ENCODE measurements at places on chromosomes 5 and 9.

DNA sequence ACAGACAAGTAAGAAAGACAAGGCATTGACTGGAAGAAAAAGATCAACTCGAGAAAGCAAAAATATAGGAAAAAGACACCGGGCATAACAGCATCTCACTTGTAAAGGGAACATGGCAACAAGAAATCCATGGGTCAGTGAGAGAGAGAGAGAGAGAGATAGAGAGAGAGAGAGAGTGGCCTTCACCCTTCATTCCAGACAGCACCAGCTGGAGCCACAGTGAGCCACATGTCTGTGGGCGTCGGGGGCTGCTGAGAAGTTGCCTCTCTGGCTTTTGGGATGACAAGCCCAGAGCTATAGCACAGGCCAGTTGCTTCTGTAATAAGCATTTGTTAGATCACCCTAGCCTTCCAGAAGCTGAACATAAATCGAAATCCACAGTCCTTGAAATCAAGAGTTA is 20.3 kb upstream of the ENC1 start:
- no peak for DNase-seq

GRCh38 chr5:181181650-181182565 is 23.1 kb downstream of the TRIM7 start:
- peak; percentile 78 for DNase-seq

- no peak for DNase-seq
Measured at GRCh38 chr5:157470631-157471030, 10.6 kb downstream of the NIPAL4 start.

GRCh38 chr9:17330097-17330496 is 195.3 kb downstream of the CNTLN start:
- no peak for DNase-seq

GRCh38 chr5:116765441-116765840 is 190.8 kb upstream of the SEMA6A start:
- DNase-seq, result no peak

DNA sequence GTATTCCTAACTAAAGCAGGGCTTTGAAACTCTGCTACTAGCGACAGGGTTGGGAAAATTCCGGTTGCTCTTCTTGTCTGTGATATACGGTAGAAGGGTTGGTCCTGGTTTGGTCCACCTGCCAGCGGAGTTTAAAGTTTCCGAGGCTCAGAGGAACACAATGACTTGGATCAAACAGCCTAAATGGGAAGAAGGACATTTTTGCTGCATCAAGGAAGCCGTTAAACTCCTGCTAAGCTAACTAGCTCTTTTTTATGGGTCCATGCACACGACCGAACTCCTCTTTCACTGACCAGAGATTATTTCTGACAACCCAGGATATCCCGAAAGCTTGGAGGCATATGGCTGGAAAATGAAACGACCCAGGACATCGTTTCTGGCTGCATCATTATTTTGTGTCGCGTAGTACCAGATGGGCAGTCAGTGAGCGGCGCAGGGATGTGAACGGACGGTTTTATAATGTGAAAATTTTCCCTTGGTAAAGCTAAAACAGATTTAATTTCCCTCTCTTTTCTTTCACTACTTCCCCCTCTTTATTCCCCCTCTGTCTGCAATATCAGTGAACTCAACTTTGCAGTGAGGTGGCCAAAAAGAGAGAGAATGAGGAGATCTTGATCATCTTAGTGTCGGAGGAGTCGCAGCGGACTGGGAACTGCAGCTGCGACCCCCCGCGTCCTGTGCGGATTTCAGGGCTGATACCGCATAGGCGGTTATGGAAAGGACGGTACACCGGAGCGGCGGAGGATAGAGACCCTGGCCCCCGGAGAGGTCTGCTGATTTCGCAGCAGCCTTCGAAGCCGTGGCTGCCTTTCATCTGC is at the start of gene LURAP1L:
LURAP1L (plus strand) TSS at position 160 of the 818 bp plus-strand sequence. CDS start 696 bp downstream, outside the sequence.
- no peak for DNase-seq

DNA sequence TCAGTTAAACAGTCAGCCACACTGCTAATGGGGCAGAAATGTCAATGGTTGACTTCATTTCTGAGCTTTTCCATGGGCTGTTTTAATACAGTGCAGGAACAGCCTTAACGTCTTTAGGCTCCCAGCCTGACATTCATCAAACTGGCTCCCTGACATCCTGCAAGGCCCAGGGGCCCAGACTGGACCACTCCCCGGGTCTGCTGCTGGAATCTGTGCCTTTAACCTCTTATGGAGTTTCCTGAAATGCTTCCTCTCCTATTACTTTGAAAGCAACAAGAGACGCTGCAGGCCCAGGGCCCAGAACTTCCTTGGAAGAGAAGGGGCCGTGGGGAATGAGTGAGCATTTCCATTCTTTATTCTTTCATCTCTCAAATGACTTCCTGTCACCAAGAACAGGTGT is 216.8 kb upstream of the PANK3 start:
- DNase-seq, result no peak

GRCh38 chr9:136485049-136486045 is 2.5 kb upstream of the SEC16A start:
- peak; percentile 92 for DNase-seq

DNA sequence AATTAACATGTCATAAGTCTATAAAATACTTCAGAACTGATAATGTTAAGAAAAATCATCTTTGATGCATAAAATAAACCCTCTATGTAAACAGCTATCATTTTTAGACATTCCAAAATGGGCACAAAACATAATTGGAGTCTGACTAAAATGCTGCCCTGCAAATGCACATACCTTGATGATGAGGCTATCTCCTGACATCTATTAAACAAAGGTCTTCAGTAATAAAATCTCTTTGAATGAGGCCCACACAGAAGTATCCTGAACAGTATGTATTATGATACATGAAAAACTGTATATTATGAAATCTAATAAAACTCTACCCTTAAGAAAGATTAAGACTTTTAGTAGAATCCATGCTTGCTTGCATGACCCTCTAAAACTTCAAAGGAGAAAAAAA is 66.1 kb downstream of the FBXL17 start:
- DNase-seq, result no peak

GRCh38 chr5:160129841-160130240 is 10.6 kb upstream of the PWWP2A start:
- no peak for DNase-seq

DNA sequence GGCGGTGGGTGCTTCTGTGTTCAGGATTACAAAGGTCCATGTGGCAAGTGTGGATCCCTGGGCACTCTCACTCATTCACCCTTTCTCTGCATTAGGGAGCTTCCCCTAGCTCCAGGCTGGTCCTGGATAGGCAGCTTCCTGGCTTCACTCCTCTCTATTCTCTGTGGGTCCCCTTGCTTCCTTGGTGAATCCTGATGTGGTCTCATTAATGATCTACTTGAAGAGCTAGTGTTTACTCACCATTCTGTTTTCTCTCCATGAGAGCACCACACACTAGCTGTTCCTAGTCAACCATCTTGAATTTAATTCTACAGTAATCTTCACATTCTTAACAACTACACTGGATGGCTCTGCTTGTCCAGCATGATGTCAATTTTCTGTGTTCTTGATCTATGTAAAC is 90.0 kb upstream of the PLPPR1 start:
- DNase-seq, result no peak

DNA sequence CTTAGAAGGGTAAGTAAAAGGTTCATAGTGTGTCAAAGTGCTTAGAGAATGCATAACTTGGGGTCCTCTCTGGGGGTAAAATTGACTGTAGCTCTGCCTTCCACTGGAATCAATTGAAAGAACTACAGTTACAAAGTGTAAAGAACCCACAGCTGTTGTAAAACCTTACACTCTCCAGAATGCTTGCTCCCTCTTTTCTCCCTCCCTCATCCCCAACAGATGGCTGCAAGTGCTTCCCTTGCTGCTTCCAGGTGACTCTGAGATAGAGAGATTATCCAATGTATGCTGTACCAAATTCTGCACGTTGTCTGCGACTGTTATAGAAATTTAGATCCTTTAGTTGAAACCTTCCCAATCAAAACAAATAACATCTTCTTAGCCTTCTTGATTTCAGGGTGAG is 126.0 kb downstream of the STK32A start:
- no peak for DNase-seq

GRCh38 chr5:160020266-160020770 is 11.4 kb downstream of the TTC1 start:
- DNase-seq, result no peak

DNA sequence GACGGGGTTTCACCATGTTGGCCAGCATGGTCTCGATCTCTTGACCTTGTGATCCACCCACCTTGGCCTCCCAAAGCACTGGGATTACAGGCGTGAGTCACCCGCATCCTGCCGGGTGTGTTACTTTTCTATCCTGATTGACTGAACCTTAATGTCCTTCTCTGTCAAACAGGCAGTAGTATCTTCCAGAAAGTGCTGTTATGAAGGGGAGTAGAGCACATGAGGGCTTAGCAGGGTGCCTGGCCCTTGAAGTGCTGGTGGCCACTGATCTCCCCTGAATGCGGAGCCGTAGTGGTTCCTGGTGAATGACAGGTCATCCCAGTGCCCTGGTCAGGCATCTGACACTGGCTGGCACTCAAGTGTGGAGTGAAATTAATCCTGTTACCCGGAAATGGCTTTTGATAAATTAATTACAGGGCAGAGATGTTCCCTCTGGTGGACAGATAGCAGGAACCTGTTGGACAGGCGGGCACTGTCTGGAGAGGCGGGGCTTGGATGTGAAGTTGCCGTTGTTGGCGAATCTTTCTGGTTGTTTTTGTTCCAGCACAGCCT is 28.4 kb downstream of the PRRC2B start:
- DNase-seq, result no peak

DNA sequence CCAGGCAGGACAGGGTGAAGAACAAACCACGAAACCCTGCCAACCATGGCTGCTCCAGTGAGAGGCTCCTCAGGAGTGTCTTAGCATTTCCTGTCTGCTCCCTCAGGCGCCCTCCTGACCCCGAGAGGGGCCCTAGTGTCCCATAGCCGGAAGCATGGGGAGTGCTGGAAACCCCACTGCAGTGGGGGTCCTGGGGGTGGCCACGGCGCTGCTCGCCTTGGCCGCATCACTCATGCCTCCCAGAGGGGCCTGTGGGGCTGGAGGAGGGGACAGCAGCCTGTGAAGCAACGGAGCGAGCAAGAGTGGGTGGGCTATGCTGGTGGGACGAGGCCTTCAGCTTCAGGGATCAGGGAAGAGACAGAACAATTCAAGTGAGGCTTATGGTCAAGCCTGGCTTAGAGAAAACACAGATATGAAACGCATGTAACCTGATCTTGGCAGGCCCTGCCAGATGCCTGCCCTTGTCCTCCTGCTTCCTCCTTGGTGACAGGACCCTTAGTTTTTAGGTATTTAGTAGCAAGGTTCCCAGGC is 219.1 kb downstream of the FANCC start:
- no peak for DNase-seq

GRCh38 chr9:111661150-111661801 is at the start of gene GNG10:
TSS of gene GNG10 (plus strand) at chr9:111661605. CDS start at chr9:111661635, 30 bp downstream.
- peak; percentile 81 for DNase-seq

DNA sequence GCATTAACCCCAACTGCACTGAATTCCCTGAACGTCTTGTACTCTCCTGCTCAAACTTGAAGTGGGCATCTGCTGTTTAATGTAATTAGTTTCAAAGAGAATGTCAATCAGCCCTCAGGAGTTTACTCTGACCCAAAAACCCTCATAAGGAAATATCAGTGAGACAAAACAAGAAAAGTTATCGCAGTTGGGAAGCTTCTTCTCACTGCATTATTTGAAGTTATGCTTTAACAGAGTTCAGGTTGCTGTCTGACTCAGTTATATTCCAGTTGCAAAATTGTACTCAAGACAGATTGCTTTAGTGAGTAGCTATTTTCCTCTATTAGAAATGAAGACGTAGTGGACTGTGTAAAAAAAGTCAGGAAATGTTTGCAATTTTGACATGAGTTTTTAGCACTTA is 52.1 kb downstream of the PPIC start:
- no peak for DNase-seq

DNA sequence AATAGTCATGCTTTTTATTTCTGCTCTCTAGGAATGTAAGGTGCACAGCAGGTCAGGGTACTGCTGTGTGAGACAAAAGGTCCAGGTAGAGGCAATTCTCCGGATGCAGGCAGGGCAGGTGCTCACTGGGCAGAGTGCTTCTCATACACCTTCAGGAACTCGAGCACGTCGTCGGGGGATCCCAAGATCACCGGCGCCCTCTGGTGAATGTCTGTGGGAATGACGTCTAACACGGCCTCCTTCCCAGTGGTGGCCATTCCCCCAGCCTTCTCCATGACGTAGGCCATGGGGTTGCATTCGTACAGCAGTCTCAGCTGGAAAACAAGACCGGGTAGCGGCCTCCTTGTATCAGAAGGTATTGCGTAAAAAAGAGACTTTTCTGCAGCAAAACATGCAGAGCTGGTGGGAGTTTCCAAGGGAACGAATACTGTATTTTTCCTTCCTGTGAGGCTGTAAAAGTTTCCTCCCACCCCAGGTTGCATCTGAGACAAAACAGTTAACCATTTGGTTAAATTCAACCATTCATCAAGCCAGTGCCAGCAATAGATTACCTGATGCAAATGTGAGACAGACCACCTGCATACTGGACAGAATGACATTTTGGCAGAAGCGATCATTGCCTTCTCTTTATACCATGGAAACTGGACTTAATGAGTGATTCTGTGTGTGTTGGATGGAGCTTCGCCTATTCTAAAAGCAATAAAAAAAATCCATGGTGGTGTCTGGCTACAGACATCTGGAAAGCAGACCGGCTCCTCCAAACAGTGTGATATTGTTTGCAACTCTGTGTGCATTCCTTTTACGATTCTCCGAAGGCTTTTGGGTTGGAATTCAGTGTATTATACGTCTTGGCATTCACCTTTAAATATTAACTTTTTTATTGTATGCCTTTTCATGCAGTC is 9.9 kb upstream of the FBP2 start:
- DNase-seq, result peak; percentile 87

DNA sequence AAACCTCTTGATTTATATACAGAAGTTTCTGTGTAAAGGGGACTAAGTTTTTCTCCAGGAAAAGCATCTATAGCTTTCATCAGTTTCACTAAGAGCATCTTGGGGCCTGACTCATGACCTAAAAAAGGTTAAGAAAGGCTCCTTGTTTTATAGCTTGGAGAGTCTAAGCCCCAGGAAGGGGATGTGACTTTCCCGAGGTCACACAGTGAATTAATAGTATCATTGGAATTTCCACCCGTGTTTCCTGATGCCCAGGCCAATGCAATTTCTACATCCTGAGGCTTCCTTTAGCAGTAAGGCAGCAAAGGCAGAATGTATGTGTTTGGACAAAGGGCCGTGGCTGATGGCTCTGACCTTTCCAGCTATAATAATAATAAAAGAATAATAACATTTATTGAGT is 8.6 kb downstream of the MORN5 start:
- DNase-seq, result no peak

DNA sequence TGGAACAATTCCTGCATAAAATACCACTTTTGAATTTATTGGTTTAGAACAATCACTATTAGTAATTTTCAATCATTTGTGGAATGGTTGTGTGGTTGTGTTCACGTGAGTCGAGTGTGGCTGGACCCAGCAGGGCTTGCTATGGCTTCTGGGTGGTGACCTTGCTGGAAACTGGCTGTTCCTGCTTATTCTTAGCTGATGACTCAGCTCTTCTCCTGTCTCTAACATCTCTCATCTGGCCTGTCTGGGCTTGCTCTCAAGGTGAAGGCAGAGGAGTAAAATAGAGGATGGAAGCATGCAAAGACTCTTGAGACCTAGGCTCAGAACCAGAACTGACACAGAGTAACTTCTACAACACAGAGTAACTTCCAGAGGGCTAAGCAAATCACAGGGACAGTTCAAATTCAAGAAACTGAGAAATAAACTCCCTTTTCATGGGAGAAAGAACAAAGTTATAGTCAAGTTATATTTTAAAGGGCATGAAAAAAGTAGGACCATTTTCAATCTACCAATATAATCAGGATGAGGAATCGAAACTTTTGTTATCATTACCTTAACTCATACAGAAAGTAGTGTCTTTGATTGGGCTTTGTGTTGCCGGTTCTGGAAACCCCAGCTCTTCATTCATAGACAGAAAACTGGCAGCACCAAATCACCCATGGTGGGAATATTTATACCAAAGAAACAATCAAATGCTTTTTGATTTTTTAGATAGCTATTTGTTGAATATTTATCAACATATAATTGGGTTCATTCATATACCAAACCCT is 665.1 kb downstream of the CDH18 start:
- no peak for DNase-seq

Data from activated CD4-positive, alpha-beta T cell treated with anti-CD3 and anti-CD28 coated beads for 36 hours (primary cell).